NB4 (cell line): ENCODE measurements at places on chromosomes 5 and 9.

DNA sequence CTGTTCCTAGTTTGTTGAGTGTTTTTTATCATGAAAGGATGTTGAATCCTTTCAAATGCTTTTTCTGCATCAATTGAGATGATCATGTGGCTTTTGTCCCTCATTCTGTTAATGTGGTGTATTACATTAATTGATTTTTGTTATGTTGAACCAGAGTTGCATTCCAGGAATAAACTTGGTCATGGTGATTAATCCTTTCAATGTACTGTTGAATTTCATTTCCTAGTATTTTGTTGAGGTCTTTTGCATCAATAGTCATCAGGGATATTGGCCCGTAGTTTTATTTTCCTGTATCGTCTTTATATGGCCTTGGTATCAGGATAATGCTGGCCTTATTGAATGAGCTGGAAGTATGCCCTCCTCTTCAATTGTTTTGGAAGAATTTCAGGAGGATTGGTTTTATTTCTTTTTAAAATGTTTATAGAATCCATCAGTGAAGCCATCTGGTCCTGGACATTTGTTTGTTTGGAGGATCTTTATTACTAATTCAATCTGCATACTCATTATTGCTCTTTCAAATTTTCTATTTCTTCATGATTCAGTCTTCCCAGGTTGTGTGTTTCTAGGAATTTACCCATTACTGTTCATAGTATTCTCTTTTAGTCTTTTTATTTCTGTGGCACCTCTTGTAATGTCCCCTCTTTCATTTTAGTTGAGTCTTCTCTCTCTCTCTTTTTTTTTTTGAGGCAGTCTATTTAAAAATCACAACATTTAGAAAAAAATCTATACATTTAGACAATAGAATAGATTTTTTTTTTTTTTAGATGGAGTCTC, 32.1 kb downstream of the FGD3 start:
- no peak for DNase-seq

DNA sequence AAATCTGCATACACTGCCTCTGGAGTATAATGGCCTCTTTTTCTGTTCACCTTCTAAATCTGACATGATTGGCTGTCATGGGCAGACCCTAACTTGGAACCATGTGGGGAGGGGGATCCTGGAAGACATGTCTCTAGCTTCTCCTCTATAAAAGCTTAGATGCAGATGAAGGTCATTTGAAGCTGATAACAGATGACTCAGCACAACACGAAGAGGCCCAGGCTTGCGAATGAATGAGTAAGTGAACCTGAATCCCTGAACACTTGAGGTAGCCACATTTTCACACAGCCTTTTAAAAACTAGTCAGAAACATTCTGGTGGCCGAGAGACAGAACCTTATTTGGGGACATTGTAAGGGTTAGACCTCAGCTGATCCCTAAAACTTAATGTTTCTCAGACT, 282.6 kb downstream of the ELAVL2 start:
- no peak for DNase-seq

GRCh38 chr9:30039712-30040111, 2344.7 kb upstream of the ACO1 start:
- peak; percentile 13 for DNase-seq

DNA sequence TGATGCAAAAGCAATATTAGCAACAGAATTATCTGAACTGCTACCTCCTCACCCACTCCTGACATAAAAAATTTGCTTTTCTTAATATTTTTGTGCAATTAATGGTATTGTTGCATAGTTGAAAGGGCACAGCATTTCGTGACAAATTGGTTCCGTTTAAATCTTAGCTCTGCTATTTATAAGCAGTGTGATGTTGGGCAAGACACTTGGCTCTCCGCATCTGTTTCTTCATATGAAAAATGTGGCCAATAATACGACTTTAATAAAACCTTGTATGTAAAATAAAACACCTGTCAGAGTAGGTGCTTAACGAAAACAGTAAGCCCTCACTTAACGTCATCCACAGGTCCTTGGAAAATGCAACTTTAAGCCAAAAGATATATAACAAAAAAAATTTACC, 4.2 kb downstream of the TMEM167A start:
- no peak for DNase-seq

- DNase-seq: peak; percentile 97
Observed at GRCh38 chr9:133335924-133336811, at the start of gene SURF6. Gene SURF6, minus strand, starts transcription at chr9:133336188. Its CDS starts 56 bp downstream, at chr9:133336132.

- DNase-seq: no peak
Observed at GRCh38 chr9:136981588-136982231, 1.1 kb upstream of the LCNL1 start.

- no peak for DNase-seq
Observed at GRCh38 chr5:35331956-35332950, 102.0 kb upstream of the PRLR start.

GRCh38 chr9:87292449-87293191, 205.0 kb upstream of the DAPK1 start:
- no peak for DNase-seq

- no peak for DNase-seq
Observed at GRCh38 chr5:76178913-76179312, 95.7 kb downstream of the SV2C start.

GRCh38 chr5:174275959-174276358, 230.5 kb downstream of the NSG2 start:
- DNase-seq: no peak

DNA sequence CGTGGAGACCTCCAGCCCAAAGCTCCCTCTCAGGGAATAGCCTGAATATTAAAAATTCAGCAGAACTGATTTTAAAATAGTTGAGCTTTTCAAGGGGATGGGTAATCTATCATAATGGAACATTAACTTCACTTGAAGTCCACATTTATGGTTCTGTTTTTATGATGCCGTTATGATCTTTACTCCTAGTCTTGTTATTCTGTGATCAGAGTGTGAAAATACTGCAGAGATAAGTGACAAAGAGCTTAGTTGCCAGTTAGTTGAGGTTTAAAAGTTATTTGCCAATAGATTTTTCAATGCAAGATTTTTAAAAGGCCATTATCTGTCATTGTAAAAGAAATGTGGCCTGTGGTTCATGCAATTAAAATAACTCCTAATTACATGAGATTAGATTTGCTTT, 189.9 kb upstream of the RGMB start:
- no peak for DNase-seq

GRCh38 chr9:71941998-71942567, 30.6 kb downstream of the C9orf85 start:
- no peak for DNase-seq

DNA sequence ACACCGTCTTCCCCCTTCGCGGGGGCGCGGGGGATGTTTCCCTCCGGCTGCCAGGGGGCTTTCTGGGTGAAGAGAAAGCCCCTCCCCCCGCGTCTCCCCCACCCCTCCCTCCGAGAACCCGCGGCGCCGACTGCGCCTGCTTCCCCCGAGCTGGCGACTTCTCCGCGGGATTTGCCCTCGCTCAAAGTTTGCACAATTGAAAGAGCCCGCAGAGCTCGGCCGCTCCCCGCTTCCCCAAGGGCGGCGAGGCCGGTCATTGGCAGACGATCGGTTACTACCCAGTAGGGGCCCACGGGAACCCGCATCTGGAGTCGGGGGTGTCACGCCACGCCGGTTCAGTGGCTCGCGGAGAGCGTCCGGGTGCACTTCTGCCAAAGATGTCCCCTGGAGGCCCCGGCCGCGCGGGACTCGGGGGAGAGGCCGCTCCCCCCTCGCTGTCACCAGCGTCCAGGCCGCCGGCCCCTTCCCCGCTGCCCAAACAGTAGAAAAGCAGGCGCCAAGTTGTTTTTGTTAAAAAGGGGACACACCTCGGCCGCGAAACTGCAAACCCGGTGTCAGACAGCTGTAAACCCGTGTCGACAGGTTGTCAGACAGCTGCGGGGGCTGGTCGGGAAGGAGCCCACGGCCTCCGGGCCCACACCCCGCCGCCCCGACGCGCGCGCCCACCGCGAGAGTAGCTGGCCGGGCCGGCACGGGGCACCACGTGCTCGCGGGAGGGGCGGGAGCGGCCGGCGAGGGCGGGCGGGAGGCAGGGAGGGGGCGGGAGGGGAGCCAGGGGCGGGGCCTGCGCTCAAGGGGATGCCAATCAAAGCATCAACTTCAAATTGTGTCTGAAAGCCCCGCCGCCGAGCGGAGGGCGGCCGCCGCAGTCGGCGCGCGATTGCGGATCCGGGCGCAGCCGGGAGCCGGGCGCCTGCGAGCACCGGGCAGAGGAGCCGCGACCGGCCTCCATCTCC, at the start of gene IRX1:
IRX1 (plus strand) TSS at position 827 of the 956 bp plus-strand sequence. CDS start 274 bp downstream, outside the sequence.
- DNase-seq: no peak

GRCh38 chr9:2015581-2016407, 647 bp downstream of the SMARCA2 start:
- peak; percentile 80 for DNase-seq

GRCh38 chr9:134293031-134293521, 33.2 kb upstream of the RXRA start:
- DNase-seq: no peak

DNA sequence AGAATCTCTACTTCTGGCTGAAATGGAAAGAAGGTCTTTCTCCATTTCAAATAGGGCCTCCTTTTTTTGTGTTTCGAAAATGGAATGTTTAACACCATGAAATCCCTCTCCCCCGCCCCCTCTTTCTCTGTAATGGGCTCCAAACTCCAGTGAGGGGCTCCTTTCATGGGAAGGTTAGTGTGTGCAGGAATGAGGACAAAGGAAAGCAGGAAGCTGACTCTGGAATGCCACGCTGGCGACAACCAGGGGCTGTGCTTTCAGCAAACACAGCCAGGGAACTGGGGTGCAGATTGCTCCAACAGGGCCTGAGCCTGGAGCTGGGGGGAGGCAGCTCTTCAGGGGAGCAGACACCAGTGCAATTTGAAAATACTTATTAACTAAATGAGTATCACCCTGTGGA, 82.8 kb downstream of the CRB2 start:
- no peak for DNase-seq

DNA sequence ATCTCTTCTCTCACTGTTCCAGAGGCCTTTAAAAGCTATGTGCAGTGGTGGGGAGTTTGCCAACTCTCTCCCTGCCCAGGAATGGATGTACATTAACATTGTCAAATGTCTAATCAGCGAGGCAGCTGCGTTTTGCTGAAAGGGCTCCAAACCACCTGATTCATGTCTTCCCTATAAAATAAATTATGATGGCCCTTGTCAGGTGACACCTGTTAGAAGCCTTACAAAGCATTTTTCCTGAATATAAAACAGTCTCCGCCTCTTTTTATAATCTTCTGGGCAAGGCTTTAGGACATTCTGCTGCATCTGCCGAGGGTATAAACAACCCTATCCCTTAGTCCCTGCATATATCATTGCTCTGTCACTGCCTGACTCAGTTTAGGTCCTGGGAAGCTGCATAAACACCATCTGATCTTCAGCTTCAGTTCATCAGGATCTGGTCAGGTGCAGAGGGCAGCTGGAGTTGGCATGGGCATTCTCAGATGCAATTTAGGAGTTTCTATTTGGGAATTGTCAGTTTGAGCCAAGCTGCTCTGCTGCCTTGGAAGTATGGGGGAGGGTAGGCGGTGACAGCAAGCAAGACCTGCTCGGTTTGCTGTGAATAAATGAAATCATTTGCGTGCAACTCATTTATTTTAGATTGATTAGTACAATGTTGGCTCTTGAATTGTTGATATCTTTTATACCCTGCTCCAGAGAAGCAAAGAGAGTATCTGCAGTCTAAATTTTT, 103.5 kb downstream of the ACER2 start:
- no peak for DNase-seq

GRCh38 chr5:1769752-1770442, 29.7 kb downstream of the MRPL36 start:
- DNase-seq: no peak

DNA sequence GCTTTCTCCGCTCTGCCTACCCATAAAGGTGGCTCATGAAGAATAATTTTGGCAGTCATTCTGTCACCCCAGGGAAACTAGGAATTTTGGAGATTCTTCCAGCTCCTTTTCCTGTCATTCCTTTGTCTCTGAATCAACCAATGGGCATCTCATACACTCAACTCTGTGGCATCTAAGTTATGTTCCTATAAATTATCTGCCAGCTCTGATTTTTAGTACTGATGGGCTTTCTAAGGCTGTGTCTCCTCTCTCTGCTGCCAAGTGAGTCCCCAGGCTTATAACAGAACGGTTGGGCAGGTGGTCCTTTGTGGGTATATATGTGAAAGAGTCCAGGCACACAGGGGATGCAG, 226.8 kb downstream of the NMUR2 start:
- no peak for DNase-seq

DNA sequence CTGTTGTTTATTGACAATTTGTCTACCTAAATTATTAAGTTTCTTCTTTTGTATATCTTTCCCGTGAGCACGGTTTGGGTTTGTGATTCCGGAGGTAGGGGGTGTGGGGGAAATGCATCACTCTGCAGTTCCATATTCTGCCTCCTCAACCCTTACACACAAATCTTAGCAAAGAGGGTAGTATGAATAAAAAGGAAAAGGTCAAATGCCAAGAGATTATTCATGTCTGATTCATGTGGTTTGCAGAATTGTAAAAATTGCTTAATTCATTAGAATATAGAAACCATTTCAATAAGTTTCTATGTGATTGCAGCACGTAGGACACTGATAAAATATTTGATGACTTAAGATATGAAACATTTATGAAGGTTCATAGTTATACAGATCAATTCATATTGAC, 601.9 kb downstream of the SEMA5A start:
- no peak for DNase-seq

DNA sequence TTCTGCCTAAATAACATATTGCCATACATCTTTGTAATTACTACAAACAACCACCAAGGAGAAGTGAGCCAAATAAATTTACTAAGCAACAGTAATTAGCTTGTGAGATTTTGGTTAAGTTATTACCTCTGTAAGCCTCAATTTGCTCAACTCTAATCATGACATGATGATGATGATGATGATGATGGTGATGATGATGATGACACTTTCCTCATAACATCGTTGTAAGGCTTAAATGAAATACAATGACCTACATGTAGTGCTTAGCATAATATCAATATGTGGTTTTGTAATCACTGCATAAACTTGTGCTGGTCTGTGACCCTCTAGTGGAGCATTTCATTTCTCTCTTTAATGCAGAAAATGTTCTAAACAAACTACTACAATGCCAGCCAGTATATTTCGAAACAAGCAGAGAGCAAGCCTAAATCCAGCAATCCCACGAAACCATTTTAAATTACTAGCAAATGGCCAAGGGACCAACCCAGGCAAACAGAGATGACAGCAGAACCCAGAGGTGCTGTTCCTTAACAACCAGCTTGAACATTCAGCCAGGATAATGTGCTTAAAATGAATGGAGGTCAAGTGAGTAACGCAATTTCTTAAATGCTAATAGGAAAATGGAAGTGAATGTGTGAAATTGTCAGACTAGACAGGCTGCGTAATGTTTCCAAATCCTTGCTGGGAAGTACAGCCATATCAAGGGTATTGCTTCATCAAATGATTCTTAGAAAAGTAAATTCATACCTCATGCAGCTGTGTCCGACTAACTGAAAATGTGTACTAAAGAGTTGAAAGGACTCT, 281.9 kb upstream of the PUM3 start:
- peak; percentile 33 for DNase-seq
